ENCODE measurements at places on chromosomes 16 and 17.

DNA sequence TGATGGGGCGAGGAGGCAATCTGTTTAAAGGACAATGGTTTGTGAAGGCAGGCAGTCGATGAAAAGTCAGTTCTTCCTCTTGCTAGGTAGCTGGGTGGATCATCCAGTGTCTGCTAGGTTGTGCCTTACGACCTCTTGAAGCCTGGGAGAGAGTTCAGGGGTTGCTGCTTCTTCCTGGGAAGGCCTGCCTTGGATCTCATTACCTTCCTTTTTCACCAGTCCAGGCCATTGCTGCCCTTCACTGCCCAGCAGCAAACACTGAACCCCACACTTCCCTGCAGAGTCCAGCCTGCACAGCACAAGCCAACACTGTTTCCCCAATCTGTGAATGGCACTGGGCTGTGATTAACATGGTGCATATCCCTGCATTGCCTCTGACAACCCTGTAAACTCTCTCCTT lies 24.7 kb downstream of the HS3ST2 start:
- DNase-seq, result no peak

DNA sequence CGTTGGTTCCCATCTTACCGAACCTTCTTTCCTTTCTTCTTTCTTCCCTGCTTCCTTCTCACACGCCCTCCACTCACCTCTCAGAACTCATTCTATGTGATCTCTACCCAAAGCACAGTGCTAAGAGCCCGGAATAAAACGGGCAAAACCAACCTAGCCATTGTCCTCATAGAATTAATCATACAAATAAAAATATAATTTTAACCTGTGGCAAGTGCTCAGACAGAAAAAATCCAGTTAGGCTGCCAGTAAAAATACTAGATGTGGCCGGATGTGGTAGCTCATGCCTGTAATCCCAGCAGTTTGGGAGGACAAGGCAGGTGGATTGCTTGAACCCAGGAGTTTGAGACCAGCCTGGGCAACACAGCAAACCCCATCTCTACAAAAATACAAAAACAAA lies 27.0 kb downstream of the BMERB1 start:
- peak; percentile 41 for DNase-seq

DNA sequence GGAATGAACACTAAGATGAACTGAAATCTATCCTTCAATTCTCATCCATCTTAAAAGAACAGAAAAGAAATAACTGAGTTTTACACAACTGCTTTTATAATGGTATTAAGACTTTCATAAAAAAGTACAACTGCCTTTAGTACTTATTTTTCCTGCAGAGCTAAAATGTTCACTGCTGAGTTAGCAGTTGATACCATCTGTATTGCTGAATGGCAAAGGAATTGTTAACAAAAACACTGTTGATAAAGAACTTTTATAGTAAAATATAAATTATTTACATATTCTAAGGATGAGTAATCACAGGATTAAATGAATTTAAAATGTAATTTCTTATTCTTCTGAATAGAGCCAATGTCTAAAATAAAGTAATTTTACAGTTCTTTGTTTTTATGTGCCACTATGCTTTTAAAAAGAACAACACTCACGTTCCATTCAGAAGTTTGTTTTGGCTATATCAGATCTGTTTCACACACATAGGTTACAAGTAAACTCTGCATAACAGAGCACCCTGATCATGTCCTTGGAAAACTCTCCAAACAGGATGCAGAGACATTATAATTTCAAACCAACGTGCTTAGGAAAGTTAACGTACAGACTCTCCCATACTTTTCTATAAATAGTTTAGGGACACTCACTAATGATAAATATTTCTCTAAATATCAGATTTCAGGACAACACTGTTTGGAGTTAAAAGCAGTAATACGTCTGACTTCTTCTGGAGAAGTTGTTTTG lies 151.1 kb downstream of the ITFG1 start:
- no peak for DNase-seq

DNA sequence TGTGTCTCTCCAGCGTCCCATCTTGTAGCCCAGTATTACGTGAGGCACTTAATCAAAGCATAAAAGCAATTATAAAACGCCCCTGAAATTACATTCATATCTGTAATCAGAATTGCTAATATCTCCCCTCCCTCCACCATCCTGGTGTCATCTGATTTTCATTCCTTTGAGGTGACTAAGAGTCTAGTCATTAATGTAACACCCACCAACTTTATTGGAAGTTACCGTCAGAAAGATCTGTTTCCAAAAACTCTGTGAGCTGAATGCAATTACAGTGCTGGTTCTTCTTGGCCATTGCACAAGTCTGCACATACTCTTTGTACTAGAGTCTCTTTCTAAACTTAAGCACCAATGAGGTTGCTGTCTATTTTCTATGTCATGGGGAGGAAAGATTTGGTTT lies 12.5 kb upstream of the MAF start:
- DNase-seq, result peak; percentile 54

DNA sequence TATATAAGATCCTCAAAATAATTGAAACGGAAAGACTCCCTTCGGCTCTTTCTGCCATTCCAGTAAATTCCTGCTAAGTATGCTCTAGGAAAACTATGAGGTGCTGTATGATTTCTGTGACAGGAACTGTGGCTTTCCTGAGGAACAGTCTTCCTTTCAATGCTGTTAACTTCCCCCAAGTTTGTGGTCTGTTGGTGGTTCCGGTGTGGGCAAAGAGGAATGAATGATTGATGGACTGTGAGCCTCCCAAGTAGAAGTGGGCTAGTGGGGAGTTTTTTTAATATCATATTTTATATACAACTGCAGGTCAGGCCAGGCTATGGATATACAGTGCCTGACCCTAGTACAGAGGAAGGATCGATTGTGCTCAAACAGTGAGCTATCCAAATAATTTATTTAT lies 560.7 kb upstream of the RBFOX1 start:
- no peak for DNase-seq

DNA sequence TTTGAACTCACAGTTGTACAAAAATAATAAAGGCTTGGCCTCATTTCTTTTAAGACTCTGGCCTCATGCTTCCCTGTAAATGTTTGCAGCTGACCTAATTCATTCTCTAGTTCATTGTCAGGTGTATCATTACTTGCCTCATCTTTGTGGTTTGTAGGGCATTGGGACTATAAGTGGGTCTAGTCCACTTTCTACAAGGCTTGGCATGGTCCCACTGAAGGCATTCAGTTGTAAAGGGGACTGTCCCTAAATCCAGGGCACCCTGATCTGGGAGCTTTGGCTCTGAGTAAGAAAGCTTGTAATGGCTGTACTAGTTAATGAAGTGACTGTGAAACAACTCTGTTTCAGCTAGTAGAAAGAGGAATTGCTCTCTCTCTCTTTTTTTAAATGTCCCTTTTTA lies 2.7 kb downstream of the KCTD2 start:
- no peak for DNase-seq

DNA sequence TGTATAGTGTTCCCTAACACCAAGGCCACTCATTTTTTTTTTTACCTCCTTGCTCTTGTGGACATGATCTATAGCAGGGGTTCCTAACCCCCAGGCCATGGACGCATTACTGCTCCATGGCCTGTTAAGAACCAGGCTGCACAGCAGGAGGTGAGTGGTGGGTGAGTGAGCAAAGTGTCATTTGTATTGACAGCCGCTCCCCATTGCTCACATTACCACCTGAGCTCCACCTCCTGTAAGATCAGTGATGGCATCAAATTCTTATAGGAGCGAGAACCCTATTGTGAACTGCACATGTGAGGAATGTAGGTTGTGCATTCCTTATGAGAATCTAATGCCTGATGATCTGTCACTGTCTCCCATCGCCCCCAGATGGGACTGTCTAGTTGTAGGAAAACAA lies 342.0 kb downstream of the SOX9 start:
- DNase-seq, result no peak

DNA sequence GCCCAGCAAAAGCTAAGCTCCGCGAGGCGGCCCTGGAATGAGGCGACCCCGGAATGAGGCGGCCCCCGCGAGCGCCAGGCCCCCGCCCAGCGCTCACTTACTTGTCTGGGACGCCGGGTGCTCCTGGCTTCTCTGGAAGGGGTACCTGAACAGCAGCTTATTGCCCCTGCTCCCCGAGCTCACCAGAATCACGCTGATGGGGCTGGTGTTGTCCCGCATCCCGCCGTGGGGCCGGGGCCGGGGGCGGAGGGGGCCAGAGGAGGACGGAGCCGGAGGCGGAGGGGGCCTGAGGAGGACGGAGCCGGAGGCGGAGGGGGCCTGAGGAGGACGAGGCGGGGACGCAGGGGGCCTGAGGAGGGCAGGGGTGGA lies 440 bp downstream of the NPRL3 start:
- DNase-seq, result no peak

DNA sequence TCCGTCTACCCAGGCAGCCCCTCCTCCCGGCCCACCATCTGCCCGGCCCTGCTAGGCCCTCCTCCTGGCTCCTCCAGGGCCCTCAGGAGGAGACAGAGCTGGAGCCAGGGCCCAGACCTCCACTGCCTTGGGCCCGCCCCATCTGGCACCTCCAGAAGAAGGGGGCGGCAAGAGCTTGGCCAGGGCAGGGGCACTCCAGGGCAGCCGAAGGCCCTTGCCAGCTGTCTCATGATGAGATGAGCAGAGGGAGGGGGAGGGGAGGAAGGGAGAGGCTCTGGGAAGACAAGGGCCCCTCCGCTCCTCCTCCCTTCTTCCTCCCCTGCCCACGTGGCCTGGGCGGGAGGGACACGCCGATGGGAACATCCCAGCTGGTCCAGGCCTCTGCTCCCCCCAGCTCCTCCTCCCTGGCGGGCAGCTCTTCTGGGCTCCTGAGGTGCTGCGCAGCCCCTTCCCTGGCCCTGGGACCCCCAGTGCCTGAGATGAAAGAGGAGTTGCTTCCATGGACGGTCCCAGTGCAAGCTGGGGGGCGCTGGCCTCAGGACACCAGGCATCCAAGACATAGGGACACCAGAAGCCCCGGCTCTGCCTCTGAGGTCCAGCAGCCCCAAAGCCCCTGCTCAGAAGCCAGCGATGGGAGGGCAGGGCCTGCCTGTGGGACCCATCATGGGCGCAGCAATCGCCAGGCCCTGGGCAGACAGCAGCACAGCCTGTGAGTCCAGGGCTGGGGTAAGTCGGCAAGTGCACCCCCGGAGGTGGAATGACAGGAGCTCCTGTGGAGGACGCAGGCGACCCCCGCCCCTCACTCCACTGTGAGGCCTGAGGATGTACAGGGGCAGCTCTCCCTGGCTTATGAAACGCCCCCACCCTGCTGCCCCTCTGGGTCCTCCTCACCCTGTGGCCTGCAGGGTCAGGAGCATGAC lies 23.6 kb upstream of the ENPP7 start:
- DNase-seq, result peak; percentile 15

- DNase-seq, result no peak
Observed at GRCh38 chr16:1766231-1766630, 5.1 kb downstream of the NME3 start.

DNA sequence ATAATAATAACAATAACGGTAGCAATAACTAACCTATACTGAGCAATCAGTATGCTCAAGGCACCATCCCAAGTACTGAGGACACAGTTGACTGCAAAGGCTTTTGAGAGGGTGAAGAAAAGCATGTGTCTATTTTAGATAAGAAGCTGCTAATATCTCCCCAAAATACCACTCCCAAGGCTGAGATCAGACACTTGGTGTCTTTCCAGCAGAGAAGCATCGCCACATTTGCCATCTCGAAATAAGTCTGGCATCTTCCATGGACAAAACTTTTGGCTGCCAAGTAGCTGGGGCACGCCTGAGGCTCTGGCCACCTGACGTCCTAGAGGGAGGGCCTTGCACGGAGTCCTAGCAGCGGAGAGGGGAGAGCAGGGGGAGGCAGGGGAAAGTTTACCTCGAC lies 39.0 kb downstream of the ZNF423 start:
- DNase-seq, result no peak

DNA sequence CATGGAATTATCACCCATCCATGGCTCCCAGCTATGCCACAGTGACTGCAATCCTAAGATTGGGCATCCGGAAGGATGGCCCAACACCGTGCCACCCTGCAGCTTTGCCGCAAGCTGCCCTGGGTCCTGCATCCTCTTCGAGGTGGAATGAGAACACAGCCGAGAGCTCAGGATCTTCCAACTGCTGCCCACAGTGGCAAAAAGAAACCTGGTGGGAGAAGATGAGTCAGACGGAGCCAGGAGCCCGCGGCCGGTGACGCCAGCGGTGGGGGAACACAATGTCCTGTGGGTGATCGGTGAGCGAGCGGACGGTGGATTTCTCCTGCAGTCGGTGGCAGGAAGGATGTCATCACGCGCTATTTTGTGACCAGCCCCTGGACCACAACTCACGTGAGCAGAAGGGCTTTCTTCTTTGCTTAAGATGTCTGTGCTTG lies 20.1 kb downstream of the CD7 start:
- DNase-seq, result peak; percentile 97

DNA sequence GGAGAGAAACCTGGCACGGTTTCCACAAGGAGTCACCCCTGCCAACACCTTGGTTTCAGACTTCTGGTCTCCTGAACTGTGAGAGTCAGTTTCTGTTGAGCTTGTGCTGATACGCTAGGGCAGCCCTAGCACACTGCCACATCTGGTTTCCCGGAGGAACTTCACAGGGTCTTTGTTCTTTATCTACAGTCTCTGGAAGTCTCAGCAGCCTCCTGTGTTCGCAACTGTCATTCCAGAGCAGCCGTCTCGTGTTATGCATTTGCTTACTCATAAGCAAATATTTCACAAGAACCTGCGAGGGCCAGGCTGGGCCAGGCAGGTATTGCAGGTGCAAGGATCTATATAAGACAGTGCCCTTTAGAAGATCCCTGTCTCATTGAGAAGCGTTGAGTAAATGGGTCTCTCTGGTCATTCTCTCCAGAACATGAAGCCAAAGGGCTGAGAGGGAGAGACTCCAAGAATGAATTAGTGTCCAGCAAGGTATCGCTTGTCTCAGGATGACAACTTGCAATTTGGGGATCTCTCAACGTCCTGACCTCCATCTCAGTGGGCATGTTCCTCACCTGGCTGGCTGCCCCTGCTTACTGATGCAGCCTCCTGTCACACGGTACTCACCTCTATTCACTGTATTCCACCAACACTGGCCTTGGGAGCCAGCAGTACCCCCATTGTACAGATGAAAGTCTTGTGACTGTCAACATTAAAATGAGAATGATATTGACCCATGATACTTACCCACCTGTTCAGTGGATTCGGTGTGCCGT lies 141.2 kb downstream of the WWOX start:
- DNase-seq, result no peak

DNA sequence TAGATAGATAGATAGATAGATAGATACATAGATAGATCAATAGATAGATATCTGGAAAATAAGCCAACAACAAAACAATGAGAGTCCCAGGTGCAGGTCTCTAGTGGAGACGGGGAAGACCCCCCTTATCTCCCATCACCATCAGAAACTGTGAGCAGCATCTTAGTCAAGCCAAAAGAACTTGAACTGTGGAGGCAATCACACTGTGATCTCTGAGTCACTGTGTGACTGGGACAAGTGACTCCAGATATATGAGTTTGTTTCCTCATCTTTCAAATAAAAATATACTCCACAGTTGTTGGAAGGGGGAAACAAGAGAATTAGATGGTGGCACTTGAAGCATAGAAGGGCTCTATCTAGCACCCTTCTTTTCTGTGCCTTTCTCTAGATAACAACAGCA lies 42.1 kb downstream of the NOG start:
- no peak for DNase-seq

Data from LHCN-M2 (cell line).